ENCODE measurements at places on chromosomes 13 and 19.

- no peak for DNase-seq
Observed at GRCh38 chr13:75432045-75432444, 49.9 kb downstream of the TBC1D4 start.

DNA sequence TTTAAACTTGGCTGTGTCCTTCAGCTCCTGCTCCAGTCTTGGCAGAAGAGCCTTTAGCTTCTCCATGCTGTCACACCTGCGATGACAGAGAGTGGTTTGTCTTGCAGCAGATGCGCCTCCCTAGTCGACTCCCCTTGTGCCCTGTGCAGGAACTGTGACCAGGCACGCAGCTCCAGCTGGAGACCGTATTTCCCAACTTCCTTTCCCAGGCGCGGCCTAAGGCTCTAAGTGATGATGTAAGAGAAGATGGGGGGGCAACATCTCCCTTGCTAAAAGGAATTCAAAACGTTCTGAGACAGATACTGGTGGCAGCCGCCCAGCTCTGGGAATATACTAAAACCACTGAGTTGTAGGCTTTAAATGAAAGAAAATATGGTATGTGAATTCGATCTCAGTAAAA, 16.3 kb downstream of the DCUN1D2 start:
- DNase-seq: no peak

- no peak for DNase-seq
Observed at GRCh38 chr19:7480222-7480969, 8.4 kb downstream of the PEX11G start.

DNA sequence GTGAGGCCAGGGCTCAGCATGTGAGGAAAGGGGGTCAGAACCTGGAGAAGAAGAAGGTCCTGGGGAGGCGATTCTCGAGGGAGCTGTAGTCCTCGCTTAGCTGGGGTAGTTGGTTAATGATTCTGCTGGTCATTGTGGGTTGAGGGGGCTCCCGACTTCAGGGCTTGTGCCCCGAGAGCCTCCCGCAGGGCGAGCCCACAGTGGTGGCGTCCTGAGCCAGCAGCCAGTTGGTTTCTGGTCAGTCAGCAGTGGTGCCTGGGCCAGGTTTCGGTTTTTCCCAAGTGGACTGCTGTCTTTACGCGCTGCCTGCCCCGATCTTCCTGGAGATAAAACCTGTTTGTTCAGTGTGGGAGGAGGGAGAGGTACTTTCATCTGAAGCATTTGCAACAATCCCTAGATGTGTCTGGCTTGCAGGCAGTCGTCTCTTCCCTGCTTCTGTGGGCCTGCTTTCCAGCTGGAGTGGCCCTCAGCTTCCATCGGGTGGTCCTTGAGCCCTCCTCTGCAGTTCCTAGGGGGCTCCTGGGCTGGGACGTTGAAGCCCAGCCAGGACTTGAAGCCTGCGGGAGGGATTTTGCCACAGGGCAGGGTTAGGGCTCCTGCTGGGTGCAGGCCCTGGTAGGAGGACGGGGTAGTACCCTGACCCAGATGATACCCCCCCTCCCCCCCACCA, 3.2 kb downstream of the PTBP1 start:
- no peak for DNase-seq

- no peak for DNase-seq
Observed at GRCh38 chr13:30119476-30119875, 187.9 kb downstream of the KATNAL1 start.

All from non-pigmented ciliary epithelial cell (primary cell).